ENCODE measurements at places on chromosomes 11 and 22. TPM values are rescaled to one million over a fixed set of nuclear protein-coding genes. Genes with fewer than 3 reads are reported as not detected.

Gene LRRC74B
- not detected for total RNA-seq

- DNase-seq: no peak
Measured at GRCh38 chr22:32827049-32827602, 25.6 kb downstream of the TIMP3 start.

- DNase-seq: no peak
Measured at GRCh38 chr11:130037881-130038585, 31.7 kb upstream of the APLP2 start.

Gene MPPED1
- total RNA-seq: 0.49 TPM

GRCh38 chr11:107408762-107409211, 48.8 kb downstream of the CWF19L2 start:
- no peak for DNase-seq

DNA sequence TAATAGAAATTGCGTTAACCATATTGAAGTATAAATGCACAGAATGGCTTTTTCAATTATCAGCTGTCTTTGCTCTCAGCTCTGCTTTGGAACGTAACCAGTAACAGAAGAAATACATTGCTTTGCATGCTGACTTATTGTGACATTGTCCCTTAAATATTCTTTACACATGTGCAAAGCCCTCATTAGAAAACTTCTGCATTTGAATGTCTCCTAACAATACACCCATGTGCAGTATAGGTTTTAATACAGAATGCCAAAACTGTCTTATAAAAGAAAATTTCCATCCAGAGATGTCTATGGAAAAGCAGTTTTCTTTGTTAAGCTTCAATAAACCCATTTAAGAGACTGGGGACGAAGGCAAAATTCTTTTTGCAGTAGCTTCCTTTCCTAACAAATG, 560.3 kb upstream of the CHORDC1 start:
- DNase-seq: no peak

Gene KCNQ1OT1
- 3.4 TPM for total RNA-seq

DNA sequence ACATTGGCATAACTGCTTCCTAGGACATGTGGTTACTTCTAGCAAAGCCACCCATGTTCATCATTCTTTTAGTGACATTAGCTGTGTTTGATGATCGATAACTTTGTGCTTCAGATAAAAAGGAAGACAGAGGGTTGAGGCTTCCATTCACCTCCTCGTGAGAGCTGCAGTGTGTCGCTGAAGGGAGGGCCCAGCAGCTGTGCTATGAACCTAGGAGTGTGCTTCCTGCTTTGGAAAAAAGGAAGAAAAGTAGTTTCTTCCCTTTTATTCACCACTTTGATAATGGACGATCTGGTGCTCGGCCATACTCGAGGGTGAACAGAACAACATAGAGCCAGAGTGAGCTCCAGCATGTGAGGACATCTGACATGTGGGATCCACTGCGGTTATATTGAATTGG, 6.1 kb upstream of the RFPL2 start:
- DNase-seq: no peak

GRCh38 chr11:108025387-108026080, 16.8 kb downstream of the CUL5 start:
- no peak for DNase-seq

- DNase-seq: no peak
Measured at GRCh38 chr11:33620423-33621171, 80.0 kb downstream of the C11orf91 start.

DNA sequence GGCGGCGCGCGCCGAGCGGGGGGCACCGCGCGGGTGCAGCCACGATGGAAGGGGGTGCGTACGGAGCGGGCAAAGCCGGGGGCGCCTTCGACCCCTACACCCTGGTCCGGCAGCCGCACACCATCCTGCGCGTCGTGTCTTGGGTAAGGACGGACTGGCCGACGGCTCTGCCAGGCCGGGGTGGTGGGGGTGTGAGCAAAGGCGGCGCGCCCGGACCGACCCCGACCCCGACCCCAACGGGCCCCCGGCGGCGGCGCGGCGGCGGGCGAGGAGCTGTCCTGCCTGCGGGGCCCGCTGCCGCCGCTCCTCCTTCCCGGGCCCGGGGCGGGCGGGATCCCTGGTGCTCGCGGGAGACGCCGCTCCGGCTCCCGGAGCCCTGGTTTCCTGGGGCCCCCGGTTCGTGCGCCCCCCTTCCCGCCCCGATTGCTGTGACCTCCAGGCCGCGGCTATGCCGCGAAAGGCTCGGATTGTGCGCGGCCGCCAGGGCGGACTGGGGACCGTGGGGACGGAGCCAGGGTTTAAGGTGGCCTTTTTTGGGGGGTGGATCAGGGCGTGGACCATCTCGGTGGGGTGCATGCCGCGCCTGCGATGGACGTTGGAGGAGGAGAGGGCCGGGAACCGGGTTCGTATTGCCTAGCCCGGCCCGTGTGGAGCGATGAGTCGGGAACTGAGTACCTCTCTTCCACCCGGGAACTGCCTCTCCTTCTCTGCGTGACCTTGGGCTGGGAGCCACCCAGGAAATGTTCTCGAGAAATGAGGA, at the start of gene SYNGR1:
TSS of gene SYNGR1 (plus strand) at position 25 of the 760 bp plus-strand sequence. CDS start at position 45, 20 bp downstream.
- DNase-seq: peak; percentile 85

Gene ASCL2
- 3.7 TPM for total RNA-seq

GRCh38 chr11:28939381-28939780, 831.2 kb downstream of the METTL15 start:
- no peak for DNase-seq

GRCh38 chr11:2750682-2751522, 51.1 kb upstream of the KCNQ1OT1 start:
- no peak for DNase-seq

- DNase-seq: no peak
Measured at GRCh38 chr11:131228378-131228777, 142.0 kb upstream of the NTM start.

Gene FGF4
- total RNA-seq: not detected

- DNase-seq: no peak
Measured at GRCh38 chr11:68865241-68865640, 23.5 kb upstream of the CPT1A start.

- no peak for DNase-seq
Measured at GRCh38 chr11:70203751-70204465, 812 bp downstream of the FADD start.

Gene GSTT2
- total RNA-seq: not detected

DNA sequence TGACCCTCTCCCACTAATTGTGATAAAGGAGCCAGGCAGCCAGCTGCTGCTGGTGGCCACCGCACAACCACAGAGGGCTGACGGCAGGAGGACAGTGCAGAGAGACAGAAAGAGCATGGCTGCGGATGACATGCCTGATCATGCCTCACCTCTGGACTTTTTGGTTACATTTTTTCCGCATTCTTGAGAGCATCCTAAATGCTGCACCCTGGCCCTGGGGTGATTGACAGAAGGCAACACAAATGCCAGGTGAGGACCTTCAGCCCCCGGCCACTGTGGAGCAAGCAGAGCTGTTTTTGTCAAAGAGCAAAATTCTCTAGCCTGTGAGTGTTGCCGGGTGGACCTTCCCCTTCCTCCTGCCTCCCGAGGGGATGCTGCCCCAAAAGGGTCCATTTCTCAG, 78.5 kb downstream of the RPS6KA4 start:
- DNase-seq: no peak

DNA sequence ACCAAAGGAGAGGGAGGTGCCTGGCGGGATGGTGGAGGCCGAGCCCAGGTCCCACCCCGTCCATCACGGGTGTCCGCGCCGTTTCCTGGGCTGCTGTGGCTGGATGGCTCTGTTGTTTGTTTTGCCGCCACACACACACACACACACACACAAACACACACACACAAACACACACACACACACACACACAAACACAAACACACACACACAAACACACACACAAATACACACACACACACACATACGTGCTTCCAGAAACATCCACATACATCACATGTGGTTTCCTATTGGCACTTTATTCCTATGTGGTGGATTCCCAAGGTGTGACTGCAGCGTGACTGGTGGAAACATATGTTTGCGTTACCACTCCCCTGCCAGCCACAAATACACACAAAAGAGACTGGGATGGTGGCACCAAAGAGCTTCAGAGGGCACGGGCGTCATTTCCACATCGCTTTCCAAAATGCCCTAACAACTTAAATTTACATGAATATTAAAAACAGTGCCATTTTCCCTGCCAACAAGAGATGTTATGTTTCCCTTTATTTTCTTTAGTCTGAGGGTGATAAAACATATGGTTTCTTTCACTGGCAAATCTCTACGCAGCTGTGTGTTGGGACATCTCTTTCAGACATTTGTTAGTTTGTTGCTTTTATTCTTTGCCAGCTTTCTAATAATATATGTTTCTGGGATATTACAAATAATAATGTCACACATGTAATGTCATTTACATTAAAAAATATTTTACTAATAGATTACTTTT, 356.8 kb downstream of the BRD1 start:
- no peak for DNase-seq

Gene OR2AG1
- total RNA-seq: not detected

GRCh38 chr22:44567846-44568493, 69.9 kb upstream of the RTL6 start:
- DNase-seq: no peak

GRCh38 chr11:100932474-100933100, 197.0 kb downstream of the PGR start:
- DNase-seq: no peak

- DNase-seq: no peak
Measured at GRCh38 chr22:36926721-36927435, 13.4 kb downstream of the CSF2RB start.

Gene TIMM10B
- 98.7 TPM for total RNA-seq

- no peak for DNase-seq
Measured at GRCh38 chr11:11558826-11559225, 63.0 kb downstream of the GALNT18 start.

DNA sequence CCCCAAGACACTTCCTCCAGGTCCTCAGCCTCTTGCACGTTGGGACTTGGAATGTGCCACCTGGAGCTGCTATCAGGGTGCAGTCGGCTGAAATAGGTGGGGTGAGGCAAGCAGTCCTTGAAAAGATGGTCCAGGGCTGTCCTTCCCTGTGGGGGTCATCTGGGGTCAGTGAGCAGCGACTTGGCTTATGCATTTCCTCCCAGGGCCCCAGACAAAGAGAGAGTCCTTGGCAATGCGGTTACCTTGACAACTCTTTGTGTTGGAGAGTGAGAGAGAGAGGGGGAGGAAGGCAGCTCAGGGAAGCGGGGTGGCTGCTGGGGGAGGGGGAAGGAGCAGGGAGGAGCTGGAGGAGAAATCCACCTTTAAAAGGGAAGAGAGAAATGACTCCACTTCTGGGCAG, 93.8 kb downstream of the MIAT start:
- DNase-seq: no peak

GRCh38 chr11:18312663-18313420, 9.1 kb downstream of the HPS5 start:
- no peak for DNase-seq

- DNase-seq: no peak
Measured at GRCh38 chr11:12224537-12224893, 114.1 kb downstream of the MICAL2 start.

Gene TSSK2
- total RNA-seq: not detected

GRCh38 chr22:22074634-22075381, 92.2 kb upstream of the TOP3B start:
- DNase-seq: no peak

DNA sequence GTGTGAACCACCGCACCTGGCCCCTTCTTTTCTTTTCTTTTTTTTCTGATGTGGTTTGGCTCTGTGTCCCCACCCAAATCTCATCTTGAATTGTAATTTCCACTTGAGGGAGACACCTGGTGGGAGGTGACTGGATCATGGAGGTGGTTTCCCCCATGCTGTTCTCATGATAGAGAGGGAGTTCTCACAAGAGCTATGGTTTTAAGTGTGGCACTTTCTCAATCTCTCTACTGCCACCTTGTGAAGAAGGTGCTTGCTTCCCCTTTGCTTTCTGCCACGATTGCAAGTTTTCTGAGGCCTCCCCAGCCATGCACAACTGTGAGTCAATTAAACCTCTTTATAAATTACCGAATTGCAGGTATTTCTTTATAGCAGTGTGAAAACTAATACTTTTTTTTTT, 4.9 kb upstream of the TCN2 start:
- no peak for DNase-seq

DNA sequence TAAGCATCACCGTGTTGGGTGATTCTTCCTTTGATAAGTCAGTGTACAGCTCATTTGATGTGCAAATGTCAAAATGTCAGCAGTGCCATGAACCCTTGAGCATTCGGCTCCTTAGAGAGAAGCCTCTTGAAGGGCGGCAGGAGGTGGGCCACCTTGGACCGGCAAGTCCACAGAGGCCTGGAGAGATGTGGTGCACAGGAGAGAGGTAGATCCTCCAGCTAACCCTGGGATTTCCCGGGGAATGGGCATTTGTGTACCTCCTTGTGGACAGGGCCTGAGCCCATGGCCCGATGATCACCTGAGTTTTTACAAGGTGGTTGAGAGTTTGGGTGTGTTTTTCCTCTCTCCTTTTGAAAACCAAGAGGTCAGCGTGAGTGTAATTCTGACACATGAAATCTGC, 133.2 kb upstream of the RCN1 start:
- DNase-seq: no peak

Gene MS4A4E
- 1.7 TPM for total RNA-seq

GRCh38 chr11:55572548-55572947, 620 bp downstream of the OR4C16 start:
- no peak for DNase-seq

Gene C11orf87
- not detected for total RNA-seq

DNA sequence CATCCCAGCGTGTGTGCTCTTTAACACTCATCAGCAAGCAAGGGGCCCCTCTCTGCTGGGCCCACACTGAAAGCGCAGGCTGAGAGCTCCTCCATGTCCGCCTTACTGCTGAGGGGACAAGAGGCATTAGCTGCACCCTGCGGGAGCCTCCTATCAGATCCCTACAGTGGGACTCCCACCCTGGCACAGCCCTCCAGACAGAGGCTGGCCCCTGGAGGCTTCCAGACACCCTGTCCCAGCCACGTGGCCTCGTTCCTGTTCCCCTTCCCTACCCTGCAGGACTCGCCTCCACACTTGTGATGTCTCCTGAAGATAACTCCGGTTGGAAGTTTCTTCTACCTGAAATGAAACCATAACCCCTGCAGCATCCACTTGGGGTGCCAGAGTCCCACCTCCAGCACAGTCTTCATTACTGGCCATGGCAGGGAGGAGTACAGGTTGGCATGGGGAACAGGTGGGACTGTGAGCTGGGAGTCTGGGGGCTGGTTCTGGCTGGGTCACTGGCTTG, 5.0 kb upstream of the SH3BP1 start:
- no peak for DNase-seq

DNA sequence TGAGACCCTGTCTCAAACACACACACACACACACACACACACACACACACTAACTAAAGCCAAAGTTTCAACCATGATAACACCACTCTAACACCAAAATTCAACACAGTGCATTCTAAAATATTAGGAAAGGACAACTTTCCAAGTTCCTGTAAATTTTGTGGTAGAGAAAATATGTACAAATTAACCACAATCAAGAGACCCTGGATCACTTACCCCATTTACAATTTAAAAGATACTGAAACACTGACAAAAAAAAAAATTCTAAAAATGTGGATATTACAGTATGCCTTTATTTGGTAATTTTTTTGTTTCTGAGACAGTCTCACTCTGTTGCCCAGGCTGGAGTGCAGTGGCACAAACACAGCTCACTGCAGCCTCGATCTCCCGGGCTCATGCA, 9.7 kb downstream of the MRTFA start:
- DNase-seq: no peak
